ENCODE measurements at places on chromosomes 13 and 19. TPM values are rescaled to one million over a fixed set of nuclear protein-coding genes. Genes with fewer than 3 reads are reported as not detected.

DNA sequence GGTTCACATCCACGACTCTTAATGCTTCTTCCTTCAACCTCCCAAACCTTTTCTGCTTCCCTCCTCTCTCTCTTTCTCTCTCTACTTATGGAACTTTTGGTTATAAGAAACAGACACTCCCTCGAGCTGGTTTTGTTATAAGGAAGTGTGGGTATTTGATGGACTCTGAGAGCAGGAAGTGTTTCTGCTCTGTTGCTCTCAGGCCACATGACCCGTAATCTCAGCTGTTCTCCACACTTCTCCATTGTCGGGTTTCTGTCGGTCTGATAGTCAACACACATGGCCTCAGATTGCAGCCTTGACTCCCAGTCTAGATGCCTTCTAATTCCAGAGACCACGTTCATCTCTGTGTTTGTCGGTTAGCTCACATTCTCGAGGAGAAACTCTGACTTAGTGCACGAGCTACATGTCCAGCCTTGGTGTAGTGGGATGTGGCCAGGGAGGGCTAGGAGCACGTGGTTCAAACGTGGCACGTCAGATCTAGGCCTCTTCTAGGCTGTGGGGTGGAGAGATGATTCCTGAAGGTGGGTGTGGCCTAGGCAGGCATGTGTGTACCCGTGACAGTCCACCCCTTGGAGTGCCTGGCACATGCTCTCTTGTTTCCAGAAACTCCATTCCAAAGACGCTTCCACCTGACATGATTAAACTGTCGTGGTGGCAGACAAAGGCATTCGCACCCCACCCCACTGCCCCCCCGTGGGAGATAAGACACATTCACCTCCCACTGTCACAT lies 26.3 kb downstream of the CNFN start:
- no peak for DNase-seq

DNA sequence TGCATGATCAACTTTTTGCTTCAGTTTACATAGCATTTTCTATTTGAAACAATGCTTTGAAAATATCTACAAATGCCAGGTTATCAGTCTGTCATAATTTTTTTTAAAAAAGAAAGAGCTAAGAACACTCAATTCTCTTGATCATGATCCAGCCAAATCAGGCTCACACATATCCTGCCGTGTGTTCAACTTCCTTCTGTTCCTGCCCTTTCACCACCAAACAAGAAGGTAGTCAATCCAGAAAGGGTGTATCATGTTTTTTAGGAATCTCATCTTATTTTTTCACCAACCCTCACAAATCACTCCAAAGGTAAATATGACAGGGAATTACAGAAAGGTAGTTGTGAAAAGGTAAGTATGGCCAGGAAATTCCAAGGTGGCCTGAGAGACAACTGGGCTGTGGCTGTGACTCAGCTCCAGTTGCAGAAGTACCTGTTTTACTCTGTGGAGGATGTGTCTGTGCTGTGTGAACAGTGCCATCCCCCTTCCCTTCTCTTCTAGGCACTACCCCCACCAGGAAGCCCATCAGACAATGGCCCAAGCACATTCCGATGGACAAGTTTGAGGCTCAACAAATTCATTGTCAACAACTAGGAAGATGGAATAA lies 138.8 kb upstream of the GJB6 start:
- DNase-seq, result no peak

The GJA3 gene
- total RNA-seq, result 0.43 TPM

- DNase-seq, result no peak
These were observed 39.5 kb downstream of the SERP2 start for GRCh38 chr13:44413095-44413494.

DNA sequence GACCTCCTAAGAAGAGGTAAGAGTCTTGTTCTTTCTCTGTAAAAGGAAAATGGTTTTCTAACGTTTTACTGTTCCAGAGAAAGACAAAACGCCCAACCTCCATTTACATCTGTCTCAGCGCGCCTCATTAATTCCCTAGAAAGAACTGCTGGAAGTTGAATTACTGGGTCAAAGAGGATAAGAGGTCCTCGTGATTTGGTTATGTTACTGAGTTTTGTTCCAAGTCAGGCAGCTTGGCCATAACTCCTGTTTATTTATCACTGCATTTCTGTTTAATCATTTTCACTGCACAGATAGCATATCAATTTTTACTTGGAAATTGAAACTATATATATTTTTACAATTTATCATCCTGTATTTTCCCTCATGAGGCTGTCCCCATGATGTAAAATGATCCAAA lies 112.9 kb upstream of the PEG3 start:
- no peak for DNase-seq

DNA sequence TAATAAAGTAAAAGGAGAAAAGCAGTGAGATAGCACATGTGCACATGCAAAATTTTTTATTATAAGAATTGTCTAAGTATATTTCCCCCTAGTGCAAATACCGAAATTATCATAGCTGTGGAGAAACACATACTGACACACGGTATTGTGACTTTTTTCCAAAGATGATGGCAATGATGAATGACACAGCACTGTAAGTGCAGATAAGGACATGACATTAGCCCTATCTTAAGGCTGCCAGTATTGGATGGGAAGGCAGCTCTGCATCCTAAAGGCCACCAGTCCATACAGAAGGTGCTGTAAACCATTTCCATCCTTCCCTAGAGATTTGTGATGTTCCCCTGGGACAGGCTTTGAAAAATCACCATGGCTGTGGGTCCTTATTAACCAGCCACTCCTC lies 11.5 kb upstream of the MICU2 start:
- DNase-seq, result no peak

GRCh38 chr13:34469196-34469986 lies 472.7 kb upstream of the NBEA start:
- no peak for DNase-seq

The KLHL1 gene
- not detected for total RNA-seq

- DNase-seq, result no peak
These were observed 5.1 kb downstream of the OR7A10 start for GRCh38 chr19:14843578-14843977.

The EMP3 gene
- total RNA-seq, result 170 TPM

The TEX26 gene
- total RNA-seq, result not detected

GRCh38 chr13:50320271-50320862 lies 305.1 kb downstream of the KCNRG start:
- DNase-seq, result peak; percentile 13

The CCDC70 gene
- total RNA-seq, result not detected

The FUT6 gene
- total RNA-seq, result not detected

- peak; percentile 48 for DNase-seq
These were observed 676.2 kb downstream of the GPC5 start for GRCh38 chr13:92074658-92075057.

DNA sequence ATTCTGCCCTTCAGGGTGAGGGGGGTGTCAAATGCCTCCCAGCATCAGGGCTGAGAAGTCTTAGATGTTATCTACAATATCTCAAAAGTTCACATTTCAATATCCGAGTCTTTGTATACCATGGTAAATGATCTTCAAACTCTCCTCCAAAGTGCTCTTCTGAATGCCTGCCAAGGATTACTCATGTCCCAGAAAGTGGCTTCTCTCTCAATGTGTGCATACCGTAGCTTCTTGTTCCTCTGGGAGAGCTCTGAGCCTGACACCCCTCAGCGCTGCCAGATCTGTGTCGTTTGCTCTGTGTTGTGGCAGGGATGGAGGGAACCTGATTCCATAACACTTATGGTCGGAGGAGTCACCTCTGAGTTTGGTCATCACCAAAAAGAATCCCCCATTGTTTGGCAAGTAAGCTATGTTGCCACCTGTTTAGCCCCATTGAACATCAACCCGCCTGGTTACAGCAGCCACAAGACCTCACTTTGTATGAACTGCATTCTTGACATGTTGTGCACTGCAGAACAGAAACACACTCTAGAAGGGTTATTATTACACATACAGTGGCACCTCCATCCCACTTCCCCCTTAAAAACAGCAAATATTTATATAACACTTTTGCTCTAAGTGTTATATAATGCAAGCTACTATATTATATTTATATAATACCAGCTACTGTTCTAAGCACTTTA lies 163.1 kb upstream of the MIR17HG start:
- DNase-seq, result peak; percentile 26

- DNase-seq, result no peak
These were observed 28.5 kb upstream of the PLEKHF1 start for GRCh38 chr19:29636553-29637360.

- peak; percentile 24 for DNase-seq
These were observed 512 bp upstream of the ZNF93 start for GRCh38 chr19:19900139-19900728.

- no peak for DNase-seq
These were observed 21.3 kb upstream of the MTRF1 start for GRCh38 chr13:41284512-41285288.

GRCh38 chr19:45515807-45516401 lies 8.6 kb downstream of the VASP start:
- no peak for DNase-seq

The ZNF431 gene
- total RNA-seq, result 16.6 TPM

GRCh38 chr13:45328661-45329111 lies 12.3 kb downstream of the TPT1 start:
- no peak for DNase-seq

DNA sequence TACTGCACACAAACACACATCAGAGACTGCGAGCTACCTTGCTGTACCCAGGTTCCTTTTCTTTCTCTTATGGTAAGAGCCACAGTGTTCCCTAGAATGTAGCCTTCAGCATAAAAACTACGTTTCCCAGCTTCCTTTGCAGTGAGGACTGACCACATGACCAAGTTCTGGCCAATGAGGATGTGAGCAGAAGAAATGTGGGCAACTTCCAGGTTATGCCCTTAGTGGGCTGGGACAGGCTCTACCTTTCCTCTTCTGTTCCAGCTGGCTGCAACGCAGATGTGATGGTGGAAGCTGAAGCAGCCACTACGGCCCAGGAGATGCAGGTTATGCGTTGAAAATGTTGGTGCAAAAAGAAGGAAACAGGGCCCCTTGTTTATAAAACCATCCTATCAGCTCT lies 27.5 kb downstream of the VRK3 start:
- DNase-seq, result peak; percentile 41

- DNase-seq, result no peak
These were observed 128.3 kb upstream of the LSM14A start for GRCh38 chr19:34044021-34044420.

- no peak for DNase-seq
These were observed 72.9 kb downstream of the SHISA2 start for GRCh38 chr13:25978961-25979360.

DNA sequence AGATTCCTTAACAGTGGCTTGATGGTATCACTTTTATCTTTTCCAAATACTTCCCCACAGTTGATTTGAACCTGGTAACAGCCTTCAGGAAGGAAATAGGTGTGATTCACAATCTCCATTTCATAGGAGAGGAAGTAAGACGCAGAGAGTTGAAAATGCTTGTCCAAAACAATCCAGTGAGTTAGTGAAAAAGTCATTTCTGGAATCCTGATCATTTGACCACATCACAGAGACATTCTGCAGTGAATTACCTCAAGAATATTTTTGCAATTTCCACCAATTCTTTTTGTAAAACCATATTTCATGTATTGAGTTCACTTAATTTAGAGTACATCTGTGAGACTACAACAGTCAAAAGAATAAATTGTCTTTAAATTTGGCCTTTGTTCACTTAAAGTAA lies 292.8 kb downstream of the DCLK1 start:
- DNase-seq, result no peak

GRCh38 chr13:99542788-99543406 lies 41.6 kb downstream of the TM9SF2 start:
- no peak for DNase-seq

The SLAIN1 gene
- total RNA-seq, result 314 TPM

DNA sequence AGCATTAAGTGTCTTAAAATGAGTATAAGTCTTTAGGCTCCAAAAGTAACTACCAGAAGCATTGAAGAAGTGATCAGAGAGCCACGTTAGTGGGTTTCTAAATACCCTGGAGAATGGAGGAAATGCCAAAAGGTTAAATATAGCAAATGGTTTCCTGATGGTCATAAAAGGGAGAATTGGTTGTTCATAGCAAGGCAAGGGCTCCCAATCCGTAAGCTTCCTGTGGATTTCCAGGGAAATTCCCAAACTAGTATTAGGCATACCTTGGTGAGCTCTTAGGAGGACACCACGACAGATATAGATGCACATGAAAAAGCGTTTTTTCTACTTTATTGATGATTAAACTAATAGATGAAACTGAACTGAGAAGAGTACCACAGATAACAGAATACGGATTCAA lies 410.9 kb downstream of the FOXO1 start:
- no peak for DNase-seq

GRCh38 chr13:50106559-50106958 lies 91.3 kb downstream of the KCNRG start:
- no peak for DNase-seq

The PPFIA3 gene
- 33.6 TPM for total RNA-seq

GRCh38 chr19:13599681-13600080 lies 93.4 kb upstream of the CACNA1A start:
- DNase-seq, result no peak

The ITGBL1 gene
- 0.64 TPM for total RNA-seq

The ZNF415 gene
- total RNA-seq, result 1.7 TPM

DNA sequence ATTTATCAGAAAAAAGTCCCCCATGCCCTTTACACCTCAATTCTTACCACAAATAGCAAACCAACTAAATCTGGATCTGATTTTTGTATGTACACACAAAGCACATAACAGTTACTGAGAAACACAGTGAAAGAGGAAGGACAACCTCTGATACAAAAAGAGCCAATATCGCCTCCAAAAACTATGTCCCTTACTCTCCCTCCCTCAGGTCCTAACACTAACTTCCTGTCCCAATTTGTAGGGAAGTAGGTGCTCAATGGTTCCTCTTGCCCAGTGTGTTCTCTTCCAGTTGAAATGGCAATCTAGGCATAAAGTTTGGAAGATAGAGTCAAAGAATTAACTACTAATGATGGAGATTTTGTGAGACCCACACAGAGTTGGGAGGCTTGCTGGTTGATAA lies 15.8 kb upstream of the FPR3 start:
- DNase-seq, result no peak

The IL27RA gene
- 6.0 TPM for total RNA-seq

DNA sequence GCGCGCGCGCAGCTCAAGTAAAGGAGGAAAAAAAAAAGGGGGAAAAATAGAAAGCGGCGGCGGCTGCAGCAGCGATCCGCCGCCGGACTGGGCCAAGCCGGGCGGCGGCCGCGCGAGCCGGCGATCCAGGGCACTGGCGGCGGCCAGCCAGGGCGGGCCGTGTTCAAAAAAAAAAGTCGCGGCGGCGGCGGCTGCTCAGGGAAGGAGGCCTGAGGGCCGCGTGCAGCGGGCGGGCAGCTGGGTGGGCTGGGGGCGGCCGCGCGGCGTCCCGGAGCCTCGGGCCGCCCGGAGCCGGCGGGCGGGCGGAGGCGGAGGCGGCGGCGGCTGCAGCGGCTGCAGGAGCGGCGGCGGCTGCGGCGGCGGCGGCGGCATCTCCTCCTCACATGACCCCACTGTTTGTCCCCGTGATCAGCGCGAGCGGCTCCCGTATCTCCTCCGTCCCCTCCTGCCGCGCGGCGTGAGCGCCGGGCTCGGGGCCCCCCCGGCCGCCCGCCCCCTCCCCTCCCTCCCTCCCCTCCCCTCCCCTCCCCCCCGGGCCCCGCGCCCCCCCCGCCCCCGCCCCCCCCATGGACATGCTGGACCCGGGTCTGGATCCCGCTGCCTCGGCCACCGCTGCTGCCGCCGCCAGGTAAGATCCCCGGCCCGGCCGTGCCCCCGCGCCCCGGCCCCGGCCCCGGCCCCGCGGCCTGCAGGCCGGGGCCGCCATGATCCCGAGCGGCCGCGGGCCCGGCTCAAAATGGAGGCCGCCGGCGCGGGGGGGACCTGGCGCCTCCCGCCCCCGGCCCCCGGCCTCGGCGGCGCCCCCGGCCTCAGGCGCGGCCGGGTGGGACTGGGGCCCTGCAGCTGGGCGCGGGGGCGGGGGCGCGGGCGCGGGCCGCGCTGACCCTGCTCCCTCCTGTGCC lies at the start of gene USF2:
Gene USF2, plus strand, starts transcription at position 427 of the 902 bp plus-strand sequence. Its CDS starts 140 bp downstream, at position 567.
- DNase-seq, result peak; percentile 74

GRCh38 chr13:97659602-97660001 lies 225.6 kb downstream of the RAP2A start:
- peak; percentile 31 for DNase-seq
